ENCODE measurements at places on chromosomes 2 and 18. TPM values are rescaled to one million over a fixed set of nuclear protein-coding genes. Genes with fewer than 3 reads are reported as not detected.

DNA sequence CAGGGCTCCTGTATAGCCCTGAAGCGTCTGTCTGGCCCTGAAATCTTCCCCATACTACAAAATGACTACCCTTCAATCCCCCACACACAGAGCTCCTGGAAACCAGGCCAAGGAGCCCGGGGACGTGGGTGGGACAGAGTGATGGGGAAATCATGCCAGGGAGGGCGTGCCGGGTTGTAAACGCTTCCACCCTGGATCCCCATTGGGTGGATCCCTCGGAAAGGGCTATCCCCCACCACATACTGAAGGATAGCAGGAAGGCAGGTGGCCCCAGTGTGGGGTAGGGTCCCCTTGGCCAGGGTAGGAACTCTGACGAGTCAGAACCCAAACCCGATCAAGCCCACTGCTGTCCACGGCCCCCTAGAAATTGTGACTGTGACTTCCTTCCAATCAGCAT is 91.7 kb downstream of the INHBB start:
- no peak overlapping the region for H3K27ac ChIP-seq
- H3K4me3 ChIP-seq, result no peak overlapping the region
- no peaks in the 10 kb centered on the region for H3K36me3 ChIP-seq
- H3K4me1 ChIP-seq, result peaks cover 9% of the 10 kb centered on the region
- DNase-seq, result no peak
- peaks cover 34% of the 10 kb centered on the region for H3K27me3 ChIP-seq

DNA sequence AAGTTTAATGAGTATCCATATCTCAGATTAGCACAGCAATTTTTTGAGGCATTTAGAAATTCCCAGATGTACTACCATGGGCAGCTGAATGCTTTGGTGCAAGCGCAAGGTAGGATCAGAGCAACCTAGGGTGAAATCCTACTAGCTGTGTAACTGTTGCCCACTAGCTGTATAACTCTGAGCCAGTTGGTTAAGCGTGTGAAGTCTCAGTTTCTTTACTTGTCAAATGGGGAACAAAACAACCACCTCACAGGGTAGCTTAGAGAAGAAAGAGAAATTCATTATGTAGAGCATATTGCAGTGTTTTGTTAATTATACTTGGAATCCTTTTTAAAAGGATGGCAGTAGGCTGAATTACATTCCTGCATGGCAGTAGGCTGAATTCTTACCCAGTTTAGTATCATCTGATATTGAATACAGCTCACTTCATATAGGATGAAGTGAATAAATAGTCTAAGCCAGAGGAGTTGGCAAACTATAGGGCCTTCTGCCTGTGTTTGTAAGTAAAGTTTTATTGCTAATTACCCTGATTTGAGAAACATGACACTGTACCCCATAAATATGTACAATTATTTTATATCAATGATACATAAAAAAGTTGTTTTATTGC is 180.7 kb downstream of the PLCL1 start:
- no peaks in the 10 kb centered on the region for H3K4me1 ChIP-seq
- no peaks in the 10 kb centered on the region for H3K27me3 ChIP-seq
- no peak overlapping the region for H3K27ac ChIP-seq
- no peaks in the 10 kb centered on the region for H3K36me3 ChIP-seq
- no peak overlapping the region for H3K4me3 ChIP-seq

DNA sequence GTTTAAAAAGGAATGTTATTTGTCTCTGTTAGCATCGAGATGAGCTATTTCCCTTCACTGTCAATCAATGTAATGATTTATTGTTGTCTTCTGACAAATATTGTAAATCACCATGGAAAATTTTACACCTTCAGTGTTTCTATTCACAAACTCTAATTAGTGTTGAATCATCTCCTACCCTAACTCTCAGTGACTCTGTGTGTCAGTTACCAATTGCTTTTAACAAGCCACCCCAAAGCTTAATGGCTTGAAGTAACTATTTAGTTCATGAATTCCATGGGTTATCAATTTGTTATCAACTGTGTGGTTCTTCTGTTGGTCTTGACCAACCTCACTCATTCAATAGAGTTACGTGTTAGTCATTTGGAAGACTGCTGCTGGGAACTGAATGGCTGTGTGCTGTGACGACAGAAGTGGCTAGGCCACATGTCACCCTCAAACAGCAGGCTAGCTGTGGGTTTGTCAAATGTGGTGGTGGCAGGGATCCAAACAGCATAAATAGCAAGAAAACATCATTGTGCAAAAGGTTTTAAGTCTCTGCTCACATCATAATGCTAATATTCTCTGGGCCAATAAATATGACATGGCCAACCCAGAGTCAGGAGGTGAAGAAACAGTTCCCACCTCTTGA is 910.8 kb upstream of the CDH2 start:
- H3K36me3 ChIP-seq, result no peaks in the 10 kb centered on the region
- no peak overlapping the region for H3K4me3 ChIP-seq
- no peaks in the 10 kb centered on the region for H3K27me3 ChIP-seq
- peaks cover 6% of the 10 kb centered on the region for H3K4me1 ChIP-seq
- no peak overlapping the region for H3K27ac ChIP-seq

DNA sequence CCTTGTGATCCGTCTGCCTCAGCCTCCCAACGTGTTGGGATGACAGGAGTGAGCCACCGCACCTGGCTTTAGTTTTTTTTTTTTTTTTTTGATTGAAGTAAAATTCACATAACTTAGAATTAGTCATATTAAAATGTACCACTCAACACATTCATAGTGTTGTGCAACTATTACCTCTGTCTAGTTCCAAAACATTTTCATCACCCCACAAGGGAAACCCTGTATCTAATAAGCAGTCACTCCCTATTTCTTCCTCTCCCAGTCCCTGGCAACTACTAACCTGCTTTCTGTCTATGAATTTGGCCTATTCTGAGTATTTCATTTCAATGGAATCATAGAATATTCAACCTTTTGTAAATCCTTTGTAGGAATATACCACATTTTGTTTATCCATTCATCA is 123.9 kb upstream of the FAM117B start:
- peaks cover 17% of the 10 kb centered on the region for H3K4me1 ChIP-seq
- no peaks in the 10 kb centered on the region for H3K27me3 ChIP-seq
- H3K4me3 ChIP-seq, result no peak overlapping the region
- peak overlapping the region; percentile 2 for H3K27ac ChIP-seq
- H3K36me3 ChIP-seq, result 0 out of 2 replicates have a peak, but pooled peaks cover 5% of the 10 kb centered on the region

DNA sequence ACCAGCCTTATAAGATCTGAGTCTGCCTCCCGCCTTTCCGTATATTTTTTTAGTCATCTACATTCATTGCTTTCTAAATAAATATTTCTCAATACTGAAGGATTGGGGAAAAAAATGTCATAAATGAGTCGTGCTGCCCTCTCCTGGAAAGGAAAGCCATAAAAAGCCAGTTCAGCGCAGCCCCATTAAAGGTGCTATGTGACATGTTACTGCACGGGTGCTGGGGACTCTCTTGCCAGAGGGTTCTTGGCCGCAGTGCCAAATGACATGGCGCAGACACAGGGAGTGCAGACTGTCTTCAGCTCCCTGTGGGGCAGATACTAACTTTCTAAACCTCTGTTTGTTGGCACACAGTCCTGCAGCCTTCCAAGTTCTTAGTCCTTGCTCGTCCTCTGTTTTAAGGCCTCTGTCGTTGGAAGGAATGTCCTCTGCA is 53.7 kb upstream of the MAP3K20 start:
- H3K27ac ChIP-seq, result no peak overlapping the region
- H3K4me3 ChIP-seq, result no peak overlapping the region
- H3K36me3 ChIP-seq, result no peaks in the 10 kb centered on the region
- DNase-seq, result peak; percentile 29

DNA sequence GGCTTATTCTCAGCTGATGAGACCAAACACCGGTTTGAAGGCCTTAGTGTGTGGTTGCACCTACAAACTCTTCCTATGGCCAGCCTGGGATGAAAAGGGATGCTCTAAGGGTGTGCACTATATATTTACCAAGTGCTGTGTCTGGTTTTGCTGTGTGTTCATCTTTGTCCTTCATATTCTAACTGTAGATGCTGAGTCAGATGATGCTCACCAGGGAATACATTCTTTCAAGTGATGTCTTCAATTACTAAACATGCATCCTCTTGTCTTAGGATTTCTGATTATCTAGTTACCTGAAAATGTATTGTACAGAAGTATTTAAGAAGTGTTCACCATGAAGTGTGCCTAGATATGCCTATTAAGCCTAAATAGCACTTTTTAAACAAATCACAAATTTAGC is 1111.6 kb upstream of the ZEB2 start:
- no peaks in the 10 kb centered on the region for H3K36me3 ChIP-seq
- H3K27ac ChIP-seq, result peak overlapping the region; percentile 15
- peaks cover 4% of the 10 kb centered on the region for H3K27me3 ChIP-seq
- peaks cover 21% of the 10 kb centered on the region for H3K4me1 ChIP-seq

- peaks cover under 1% of the 10 kb centered on the region for H3K27me3 ChIP-seq
- H3K27ac ChIP-seq, result no peak overlapping the region
- H3K4me1 ChIP-seq, result no peaks in the 10 kb centered on the region
- H3K36me3 ChIP-seq, result no peaks in the 10 kb centered on the region
- DNase-seq, result no peak
- no peak overlapping the region for H3K4me3 ChIP-seq
These were observed 96.2 kb downstream of the GALNT3 start for GRCh38 chr2:165697748-165698443.

- no peak overlapping the region for H3K4me3 ChIP-seq
- no peak for DNase-seq
- H3K27ac ChIP-seq, result no peak overlapping the region
- peaks cover 7% of the 10 kb centered on the region for H3K36me3 ChIP-seq
These were observed 63.3 kb downstream of the FAM228A start for GRCh38 chr2:24238158-24238557.

- no peaks in the 10 kb centered on the region for H3K27me3 ChIP-seq
- peak; percentile 59 for DNase-seq
- H3K36me3 ChIP-seq, result no peaks in the 10 kb centered on the region
- no peak overlapping the region for H3K4me3 ChIP-seq
These were observed 110.1 kb downstream of the POLE4 start for GRCh38 chr2:75068546-75068945.

- H3K4me3 ChIP-seq, result no peak overlapping the region
- no peak for DNase-seq
- H3K36me3 ChIP-seq, result no peaks in the 10 kb centered on the region
- no peak overlapping the region for H3K27ac ChIP-seq
- no peaks in the 10 kb centered on the region for H3K4me1 ChIP-seq
- H3K27me3 ChIP-seq, result no peaks in the 10 kb centered on the region
These were observed 89.8 kb downstream of the ARHGAP28 start for GRCh38 chr18:6819332-6819731.

DNA sequence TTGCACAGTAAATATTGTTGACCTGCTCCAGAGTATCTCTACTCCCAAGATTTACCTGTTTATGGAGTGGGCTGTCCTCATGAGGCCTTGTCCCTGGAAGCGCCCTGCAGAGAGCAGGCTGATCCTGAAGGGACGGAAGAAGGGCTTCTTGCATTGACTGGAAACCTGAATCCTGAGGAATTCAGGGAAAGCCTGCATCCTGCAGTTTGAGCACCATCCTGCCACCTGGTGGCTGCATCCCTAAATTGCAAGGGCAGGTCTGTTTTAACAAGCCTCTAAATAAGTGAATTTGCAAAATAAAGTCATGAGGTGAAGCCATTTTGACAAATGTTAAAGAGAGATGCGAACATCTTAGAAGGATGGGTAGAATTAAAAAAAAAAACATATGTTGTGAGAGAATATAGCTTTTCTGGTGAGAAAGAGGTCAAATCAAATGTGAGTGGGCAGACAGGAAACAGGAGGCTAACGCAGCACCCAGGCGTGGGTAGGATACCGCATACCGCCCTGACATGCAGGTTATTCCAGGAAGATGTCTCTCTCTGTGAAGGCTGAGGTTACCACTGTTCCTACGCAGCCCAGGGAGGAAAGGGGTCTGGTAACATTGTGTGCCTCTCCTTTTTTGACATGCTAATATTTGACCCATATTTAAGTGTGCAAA is 754.9 kb downstream of the RNF144A start:
- no peak overlapping the region for H3K27ac ChIP-seq
- H3K27me3 ChIP-seq, result peaks cover 6% of the 10 kb centered on the region
- DNase-seq, result peak; percentile 21
- peaks cover 18% of the 10 kb centered on the region for H3K4me1 ChIP-seq

- peaks cover 20% of the 10 kb centered on the region for H3K4me1 ChIP-seq
- no peak overlapping the region for H3K27ac ChIP-seq
- H3K27me3 ChIP-seq, result no peaks in the 10 kb centered on the region
- no peak overlapping the region for H3K4me3 ChIP-seq
- no peak for DNase-seq
- H3K36me3 ChIP-seq, result no peaks in the 10 kb centered on the region
These were observed 52.2 kb upstream of the B3GNT2 start for GRCh38 chr2:62143696-62144095.

- H3K4me3 ChIP-seq, result no peak overlapping the region
- DNase-seq, result no peak
- no peaks in the 10 kb centered on the region for H3K27me3 ChIP-seq
- peaks cover 5% of the 10 kb centered on the region for H3K36me3 ChIP-seq
- H3K4me1 ChIP-seq, result peaks cover 84% of the 10 kb centered on the region
These were observed 166.9 kb downstream of the ETAA1 start for GRCh38 chr2:67564076-67564475.

GRCh38 chr2:63537306-63537705 is 51.0 kb downstream of the WDPCP start:
- H3K27me3 ChIP-seq, result no peaks in the 10 kb centered on the region
- H3K4me3 ChIP-seq, result no peak overlapping the region
- H3K27ac ChIP-seq, result peak overlapping the region; percentile 67
- H3K4me1 ChIP-seq, result peaks cover 17% of the 10 kb centered on the region
- H3K36me3 ChIP-seq, result peaks cover 5% of the 10 kb centered on the region

DNA sequence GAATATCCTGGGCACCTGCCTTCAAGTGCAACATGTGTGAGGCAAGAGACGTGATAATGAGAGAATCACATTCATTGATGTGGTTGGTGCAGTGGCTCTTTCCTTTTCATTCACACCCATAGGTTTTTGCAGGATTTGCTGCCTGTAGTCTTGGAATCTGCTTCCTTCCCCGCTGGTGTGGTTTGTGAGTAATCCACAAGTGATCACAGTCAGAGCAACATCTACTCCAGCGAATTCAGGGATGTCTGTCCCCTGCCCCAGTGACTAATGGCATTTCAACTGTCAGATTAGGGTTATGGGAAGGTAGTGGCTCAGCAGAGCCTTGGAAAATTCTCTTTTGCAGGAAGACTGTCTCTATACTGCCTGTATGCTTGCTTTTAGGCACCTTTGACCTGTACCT is 225.5 kb upstream of the RBMS1 start:
- peaks cover 8% of the 10 kb centered on the region for H3K36me3 ChIP-seq
- peak; percentile 76 for DNase-seq
- H3K4me1 ChIP-seq, result peaks cover 44% of the 10 kb centered on the region
- H3K27me3 ChIP-seq, result no peaks in the 10 kb centered on the region
- H3K27ac ChIP-seq, result peak overlapping the region; percentile 51

GRCh38 chr2:137508739-137509384 is 455.4 kb upstream of the HNMT start:
- DNase-seq, result no peak
- no peaks in the 10 kb centered on the region for H3K4me1 ChIP-seq
- no peak overlapping the region for H3K27ac ChIP-seq
- H3K27me3 ChIP-seq, result no peaks in the 10 kb centered on the region

Gene DSG1
- total RNA-seq, result not detected

Gene IL36G
- total RNA-seq, result not detected

Gene EIF2B4
- total RNA-seq, result 43.5 TPM

Gene IDH1
- total RNA-seq, result 46.3 TPM

Gene TET3
- total RNA-seq, result 3.4 TPM

Gene TMEM163
- total RNA-seq, result not detected

Gene HAAO
- total RNA-seq, result not detected

Gene FAM161A
- 1.8 TPM for total RNA-seq

Gene TRIM43
- total RNA-seq, result not detected

Gene FEV
- total RNA-seq, result not detected

Gene DSG3
- total RNA-seq, result not detected

Gene G6PC2
- not detected for total RNA-seq

Gene MAIP1
- total RNA-seq, result 20.1 TPM

Gene TWIST2
- total RNA-seq, result 126 TPM

Gene CDH20
- not detected for total RNA-seq

Gene CLIP4
- total RNA-seq, result 39.5 TPM

Gene MROH2A
- not detected for total RNA-seq
